ENCODE measurements at places on chromosomes 4 and X.

DNA sequence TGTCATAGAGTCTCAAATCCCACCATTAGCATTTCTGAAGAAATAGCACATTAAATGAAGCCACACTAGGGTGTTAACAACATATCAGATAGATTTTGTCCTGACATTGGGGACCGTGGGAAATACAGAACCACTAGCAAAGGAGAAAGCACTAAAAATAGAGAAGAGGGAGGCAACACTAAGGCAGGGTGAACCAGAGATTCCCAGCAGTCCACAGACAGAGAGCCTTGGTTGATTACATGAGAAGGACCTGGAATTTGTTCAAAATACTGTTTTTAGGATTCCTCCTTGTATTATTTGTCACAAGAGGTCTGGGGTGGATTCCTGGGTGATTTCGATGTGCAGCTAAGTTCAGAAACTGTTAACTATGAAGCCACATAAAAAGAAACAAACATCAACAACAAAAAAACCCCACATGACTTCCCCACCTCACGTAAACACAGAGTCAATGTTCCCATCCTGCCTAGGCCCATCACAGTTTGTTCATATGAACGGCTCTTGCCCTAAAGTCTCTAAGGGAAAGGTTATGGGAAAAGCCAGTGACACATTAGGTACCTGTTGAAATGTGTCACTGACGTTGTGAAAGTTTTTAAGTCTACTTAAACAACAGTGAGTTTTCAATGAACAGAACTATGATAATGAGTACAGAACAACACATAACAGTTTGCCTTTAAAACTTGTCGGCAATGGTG, 23.6 kb upstream of the GRSF1 start:
- no peak for DNase-seq

DNA sequence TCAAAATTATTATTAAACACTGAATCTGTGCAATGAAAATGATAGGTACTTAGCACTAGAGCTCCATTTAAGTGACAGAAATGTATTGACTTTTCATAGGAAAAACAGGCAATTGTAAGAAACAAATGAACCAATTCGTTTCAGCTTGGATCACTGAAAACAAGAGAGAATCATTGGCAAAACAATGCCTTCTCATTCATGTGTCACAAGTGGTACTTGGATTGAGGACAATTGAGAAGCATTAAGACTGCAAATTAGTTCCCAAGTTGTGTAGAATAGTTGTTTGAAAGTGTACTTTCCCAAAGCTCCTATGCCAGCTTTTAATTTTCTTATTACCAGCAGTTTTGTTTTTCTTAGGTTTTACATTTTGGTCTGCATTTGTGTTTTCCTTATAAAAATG, 20.6 kb downstream of the CNKSR2 start:
- DNase-seq = no peak

DNA sequence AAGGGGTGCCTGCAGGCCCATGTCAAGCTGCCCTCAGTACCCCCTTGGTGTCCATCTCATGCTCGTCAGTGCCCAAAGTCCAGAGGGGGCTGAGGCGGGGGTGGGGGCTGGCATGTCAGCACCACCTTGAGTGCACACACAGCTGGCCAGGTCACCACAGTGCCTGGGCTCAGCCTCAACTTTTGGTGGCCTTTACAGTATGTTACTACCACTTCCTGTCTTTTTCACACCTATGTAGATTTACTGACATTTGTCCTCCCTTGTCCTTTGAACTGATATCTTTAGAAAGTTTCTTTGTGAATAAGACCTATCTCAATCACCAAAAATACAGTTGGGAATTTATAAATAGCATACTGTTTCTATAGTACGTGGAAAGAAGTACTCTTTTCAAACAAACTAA, 58.7 kb upstream of the NPNT start:
- no peak for DNase-seq

- DNase-seq = no peak
These were observed 120.7 kb downstream of the NAA11 start for GRCh38 chr4:79205121-79205520.

GRCh38 chr4:120079839-120080520, 13.3 kb upstream of the MAD2L1 start:
- no peak for DNase-seq

DNA sequence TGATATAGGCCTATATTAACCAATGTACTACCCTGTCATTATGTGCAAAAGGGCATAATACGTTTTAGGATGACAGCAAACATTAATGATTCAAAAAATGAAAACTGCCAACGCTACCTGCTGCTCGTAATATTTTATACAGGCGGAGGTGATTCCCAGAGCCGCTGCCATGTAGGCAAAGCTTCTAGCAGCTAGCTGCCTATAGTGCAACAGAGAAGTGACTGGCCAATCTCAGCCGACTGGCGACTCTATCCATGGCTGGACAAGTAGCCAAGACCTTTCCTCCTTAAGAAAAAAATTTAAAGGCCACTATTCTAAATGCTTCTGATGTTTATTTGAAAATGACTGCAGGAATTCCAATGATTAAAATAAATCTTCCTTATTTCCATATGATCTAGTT, 1.9 kb downstream of the PPARGC1A start:
- DNase-seq = no peak

- DNase-seq = no peak
These were observed 4.7 kb upstream of the ZNF518B start for GRCh38 chr4:10461850-10462400.

DNA sequence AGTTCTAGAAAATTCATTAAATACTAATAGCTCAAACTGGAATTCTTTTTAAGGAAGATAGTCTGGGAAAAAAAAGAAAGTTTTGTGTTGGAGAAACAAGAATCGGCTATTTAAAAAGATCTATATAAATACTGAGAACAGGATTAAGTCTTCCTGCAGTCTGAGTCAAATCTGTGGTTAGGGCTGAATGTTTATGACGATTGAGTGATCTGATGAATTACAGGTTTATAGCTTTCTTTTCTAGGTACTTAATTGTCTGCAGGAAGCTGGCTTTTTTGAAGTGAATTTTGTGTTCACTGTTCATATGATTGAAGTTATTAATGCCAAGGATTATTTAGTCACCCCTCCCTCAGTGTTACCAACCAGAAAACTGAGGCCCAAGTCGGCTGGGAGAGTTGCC, 42.2 kb downstream of the TLL1 start:
- no peak for DNase-seq

- no peak for DNase-seq
These were observed 96.1 kb downstream of the PHKA2 start for GRCh38 chrX:18887825-18888212.
